ENCODE measurements at places on chromosomes 5 and 9.

GRCh38 chr5:175866377-175866907, 4.9 kb upstream of the CPLX2 start:
- DNase-seq: no peak

DNA sequence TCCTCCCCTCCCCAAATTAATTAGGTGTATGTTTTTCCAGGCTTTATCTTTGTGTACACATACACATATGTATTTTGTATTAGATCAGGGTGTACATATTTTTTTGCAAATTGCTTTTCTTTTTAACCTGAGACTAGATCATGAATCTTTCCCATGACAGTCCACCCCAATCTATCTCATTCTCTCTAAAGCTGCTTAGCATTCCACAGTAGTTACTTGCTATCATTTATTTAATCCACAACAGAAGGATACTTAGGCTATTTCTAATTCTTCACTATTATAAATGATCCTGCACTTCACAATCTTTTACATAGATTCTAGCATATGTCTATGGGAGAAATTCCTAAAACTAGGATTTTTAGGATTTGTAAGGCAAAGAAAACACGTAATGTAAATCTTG, 43.9 kb downstream of the SH3RF2 start:
- DNase-seq: no peak

GRCh38 chr5:42591015-42591414, 165.6 kb upstream of the CCDC152 start:
- DNase-seq: no peak

DNA sequence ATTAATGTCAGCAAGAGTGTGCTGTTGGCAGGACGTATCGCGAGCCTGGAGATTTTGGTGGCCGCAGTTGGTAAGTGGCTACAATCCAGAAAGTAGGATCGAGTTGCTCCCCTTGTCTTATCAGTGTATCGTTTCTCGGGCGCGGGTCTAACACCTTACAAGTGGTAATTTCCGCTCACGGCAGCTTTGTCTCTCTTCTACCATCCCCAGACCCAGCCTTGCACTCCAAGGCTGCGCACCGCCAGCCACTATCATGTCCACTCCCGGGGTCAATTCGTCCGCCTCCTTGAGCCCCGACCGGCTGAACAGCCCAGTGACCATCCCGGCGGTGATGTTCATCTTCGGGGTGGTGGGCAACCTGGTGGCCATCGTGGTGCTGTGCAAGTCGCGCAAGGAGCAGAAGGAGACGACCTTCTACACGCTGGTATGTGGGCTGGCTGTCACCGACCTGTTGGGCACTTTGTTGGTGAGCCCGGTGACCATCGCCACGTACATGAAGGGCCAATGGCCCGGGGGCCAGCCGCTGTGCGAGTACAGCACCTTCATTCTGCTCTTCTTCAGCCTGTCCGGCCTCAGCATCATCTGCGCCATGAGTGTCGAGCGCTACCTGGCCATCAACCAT, 1.1 kb downstream of the PTGER4 start:
- peak; percentile 30 for DNase-seq

DNA sequence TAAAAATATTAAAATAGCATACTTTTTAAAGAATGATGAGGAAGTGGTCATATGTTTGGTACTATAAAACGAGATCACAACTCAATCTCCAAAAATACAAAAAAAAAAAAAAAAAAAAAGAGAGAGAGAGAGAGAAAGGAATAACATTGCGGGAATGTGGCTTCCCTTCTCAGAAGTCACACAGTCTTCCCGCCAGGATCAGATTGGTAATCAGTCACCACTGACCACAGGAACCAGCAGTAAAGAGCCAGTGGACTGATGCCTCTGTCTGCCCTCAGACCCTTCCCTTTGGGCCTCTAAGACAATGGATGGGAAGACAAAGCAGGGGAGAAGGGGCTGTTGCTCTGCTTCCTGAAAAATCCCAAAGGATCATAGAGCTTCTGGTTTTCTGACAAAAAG, 104.9 kb downstream of the KLHL3 start:
- no peak for DNase-seq

DNA sequence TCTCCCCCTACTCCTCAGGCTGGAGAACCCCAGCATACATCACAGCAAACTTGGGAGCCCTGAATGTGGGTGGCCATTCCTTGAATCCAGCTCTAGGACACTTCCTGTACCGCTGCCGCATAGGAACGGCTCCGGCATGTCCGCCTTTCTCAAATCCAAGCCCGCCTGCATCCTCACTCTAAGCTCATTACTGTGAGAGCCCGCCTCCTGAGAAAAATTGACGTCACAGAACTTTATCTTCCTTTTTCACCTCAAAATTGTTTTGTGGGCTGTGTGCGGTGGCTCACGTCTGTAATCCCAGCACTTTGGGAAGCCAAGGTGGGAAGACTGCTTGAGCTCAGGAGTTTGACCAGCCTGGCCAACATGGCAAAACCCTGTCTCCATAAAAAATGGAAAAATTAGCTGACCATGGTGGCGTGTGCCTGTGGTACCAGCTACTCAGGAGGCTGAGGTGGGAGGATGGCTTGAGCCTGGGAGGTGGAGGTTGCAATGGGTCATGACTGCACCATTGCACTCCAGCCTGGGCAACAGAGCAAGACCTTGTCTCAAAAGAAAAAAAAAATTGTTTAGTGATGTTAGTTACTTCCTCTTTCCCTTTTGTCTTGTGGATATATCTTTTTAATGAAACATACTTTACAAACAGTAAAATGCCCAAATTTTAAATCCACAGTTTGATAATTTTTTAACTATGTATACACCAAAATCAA, 22.8 kb downstream of the RNF44 start:
- DNase-seq: no peak

GRCh38 chr5:160134332-160134731, 15.1 kb upstream of the PWWP2A start:
- DNase-seq: no peak

- no peak for DNase-seq
Observed at GRCh38 chr5:1431021-1431811, 14.0 kb downstream of the SLC6A3 start.

- no peak for DNase-seq
Observed at GRCh38 chr5:135628771-135629563, 50.2 kb upstream of the CXCL14 start.

DNA sequence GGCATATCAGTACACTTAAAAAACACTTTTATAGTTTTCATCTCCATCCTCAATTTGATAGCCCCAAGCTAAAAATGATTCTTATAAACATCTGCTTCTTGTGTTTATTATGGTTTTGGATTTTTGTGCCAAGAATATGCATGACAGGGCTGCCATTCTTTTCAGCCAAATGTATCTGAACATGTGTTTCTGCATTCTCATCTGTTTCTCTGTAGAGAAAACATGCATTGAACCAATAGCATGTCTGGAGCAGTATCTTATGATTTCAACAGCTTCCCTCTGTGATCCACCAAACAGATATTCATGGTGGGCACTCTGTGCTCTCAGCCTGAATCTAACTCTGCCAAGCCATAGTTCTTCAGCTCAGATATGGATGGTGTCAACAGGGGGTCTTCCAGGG, 99.3 kb upstream of the ERCC6L2 start:
- no peak for DNase-seq

DNA sequence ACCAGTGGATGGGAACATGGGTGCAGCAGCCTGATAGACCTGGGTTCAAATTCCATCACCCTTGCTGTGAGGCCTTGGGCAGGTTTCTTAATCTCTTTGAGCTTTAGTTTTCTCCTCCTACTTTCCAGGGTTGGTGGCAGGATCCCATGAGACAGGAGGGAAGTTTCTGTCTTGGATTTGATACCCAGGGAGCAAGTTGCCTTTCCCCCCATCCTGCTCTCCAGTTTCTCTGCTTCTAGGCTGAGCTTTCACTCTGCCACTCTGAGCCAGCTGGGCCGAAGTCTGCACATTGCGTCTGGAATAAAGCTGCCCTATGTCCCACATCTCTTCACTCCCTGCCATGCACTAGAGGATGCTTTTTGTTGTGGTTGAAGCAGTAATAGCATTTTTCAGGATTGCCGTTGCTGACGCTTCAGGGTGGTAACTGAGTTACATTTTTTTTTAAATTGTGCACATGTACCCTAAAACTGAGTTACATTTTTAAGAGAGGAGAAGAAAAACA, 40.5 kb upstream of the ANGPTL2 start:
- DNase-seq: no peak

- no peak for DNase-seq
Observed at GRCh38 chr5:82717738-82718137, 359.5 kb downstream of the TMEM167A start.

DNA sequence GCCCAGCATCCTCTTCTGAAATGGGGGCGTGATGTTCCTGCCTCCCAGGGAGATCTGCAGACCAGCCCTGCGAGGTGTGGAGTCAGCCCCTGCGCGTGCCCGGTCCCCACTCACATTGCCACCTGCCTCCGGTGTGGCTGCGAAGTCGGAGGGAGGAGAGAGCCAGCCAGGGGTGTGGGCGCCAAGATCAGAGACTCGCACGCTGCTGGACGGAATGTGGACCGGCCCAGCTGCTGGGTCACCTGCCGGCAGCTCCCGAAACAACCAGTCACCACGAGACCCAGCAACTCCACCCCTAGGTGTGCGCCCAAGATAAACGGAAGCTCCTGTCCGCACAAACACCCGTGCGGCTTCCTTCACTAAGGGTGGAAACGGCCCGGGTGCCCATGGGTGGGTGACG, 51.1 kb upstream of the EGFL7 start:
- DNase-seq: no peak

DNA sequence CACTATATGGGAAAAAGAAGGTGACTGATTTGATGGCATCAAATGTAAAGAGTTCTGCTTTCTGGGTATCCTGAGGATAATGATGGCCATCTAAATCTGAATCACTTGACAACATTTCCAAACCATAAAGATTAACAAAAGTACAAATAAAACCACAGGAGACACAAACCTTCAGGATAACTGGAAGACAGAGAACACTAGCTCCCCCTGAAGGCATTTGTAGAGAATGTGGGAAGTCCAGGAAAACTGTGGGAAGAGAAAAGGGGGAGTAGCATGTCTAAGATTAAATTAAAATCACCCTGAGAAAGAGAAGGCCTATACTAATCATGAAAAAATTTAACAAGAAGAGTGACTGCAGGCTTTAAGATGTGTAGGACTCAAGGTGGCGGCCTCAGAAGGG, 116.2 kb downstream of the PRELID2 start:
- no peak for DNase-seq

DNA sequence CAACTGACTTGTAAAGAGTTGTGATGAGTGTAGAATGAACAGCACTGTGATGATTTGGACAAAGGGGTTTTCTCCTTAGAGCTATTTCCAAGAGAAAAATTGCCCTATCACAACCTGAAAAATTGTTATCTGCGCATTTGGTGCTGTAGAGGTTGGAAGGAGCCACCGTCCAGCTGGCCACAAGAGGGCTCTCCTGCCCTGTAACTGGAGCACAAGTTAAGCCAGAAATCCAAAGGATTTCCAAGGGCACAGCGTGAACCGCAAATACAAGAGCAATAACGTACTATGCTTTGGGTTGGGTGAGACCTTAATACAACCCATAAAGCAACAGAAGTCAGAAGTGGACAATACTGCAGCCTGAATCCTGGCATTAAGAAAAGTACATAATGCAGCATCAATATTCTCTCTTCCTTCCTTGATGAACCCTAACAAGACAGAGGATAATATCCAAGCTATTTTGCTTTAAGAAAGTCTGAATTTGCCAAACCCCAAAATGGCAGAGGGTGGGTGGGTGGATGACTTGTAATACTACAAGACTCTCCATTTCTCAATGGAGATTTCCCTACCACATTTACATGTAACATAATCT, 56.8 kb upstream of the SMIM32 start:
- no peak for DNase-seq

GRCh38 chr5:35041261-35041660, 6.5 kb downstream of the AGXT2 start:
- no peak for DNase-seq

GRCh38 chr9:89811356-89811755, 206.5 kb downstream of the GADD45G start:
- no peak for DNase-seq

DNA sequence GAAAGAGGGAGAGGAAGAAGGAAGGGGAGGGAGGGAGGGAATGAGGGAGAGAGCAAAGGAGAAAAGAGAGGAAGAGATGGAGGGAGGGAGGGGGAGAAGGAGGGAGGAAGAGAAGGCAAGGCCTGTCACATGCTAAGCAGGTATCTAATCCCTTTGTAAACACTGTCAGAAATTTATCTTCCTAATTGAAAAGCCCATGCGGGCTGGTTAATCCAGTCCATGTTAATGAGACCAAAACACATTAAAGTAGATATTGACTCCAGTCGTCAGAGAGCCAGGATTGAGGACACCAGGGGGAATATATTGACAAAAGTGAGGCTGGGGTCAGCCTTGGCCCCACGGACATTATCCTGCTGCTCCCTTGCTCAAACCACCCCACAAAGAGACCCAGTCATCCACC, 37.4 kb upstream of the ALDH1B1 start:
- no peak for DNase-seq

- no peak for DNase-seq
Observed at GRCh38 chr9:128911529-128912035, 9.2 kb upstream of the PHYHD1 start.

DNA sequence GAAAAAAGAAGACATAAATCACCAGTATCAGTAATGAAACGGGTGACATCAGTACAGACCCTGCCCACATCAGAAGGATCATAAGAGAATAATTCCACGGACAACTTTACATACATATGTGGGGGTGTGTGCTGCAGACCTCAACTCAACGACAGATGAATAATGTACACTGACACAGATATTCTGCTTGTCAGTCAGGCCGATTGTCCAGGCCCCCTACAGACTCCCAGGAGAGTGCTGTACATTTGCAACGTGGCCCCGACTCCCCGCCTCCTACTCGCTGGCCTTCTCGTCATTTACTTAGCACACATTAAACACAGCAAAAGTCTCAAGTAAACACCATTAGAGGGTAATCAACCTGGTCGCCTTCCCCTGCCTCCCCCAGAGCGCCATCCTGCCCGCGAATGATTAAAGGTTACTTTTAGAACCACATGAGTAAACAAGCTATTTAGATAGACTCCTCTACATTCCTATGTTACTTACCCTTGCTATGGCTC, 3.5 kb upstream of the TMED9 start:
- DNase-seq: no peak

- no peak for DNase-seq
Observed at GRCh38 chr9:111068771-111069170, 30.5 kb upstream of the LPAR1 start.

DNA sequence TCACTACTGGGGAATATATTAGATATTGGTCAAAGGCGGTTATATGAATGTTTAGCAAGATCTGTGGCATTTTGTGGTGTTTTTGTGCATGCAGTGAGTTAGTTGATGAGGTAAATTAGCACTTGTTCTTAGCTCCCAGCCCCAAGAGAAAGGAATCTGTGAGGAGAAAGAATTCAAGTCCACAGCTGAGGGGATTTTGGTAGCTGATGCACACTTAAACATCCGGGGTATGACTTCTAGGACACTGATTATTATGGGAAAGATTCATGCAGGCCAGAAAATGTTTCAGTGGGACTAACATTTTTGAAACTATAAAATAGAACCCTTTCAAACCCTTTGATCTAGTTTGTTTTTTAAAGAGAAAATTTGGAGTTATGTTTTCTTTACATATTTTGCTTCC, 118.2 kb upstream of the RPS23 start:
- DNase-seq: no peak

DNA sequence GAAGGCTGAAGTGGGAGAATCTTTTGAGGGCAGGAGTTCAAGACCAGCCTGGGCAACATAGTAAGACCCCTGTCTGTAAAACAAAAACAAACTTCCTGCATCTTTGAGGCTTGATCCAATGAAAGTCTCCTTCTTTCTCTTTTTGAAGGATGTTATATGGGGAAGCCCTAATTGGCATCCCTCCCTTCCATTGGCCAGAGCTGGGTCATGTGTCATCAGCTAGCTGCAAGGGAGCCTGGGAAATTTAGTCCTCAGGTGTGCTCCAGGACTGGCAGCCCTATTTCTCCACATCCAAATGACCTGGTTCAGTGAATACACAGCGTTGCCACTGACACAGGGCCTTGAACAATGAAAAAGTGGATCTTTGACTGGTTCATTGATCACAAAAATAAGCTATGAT, 9.0 kb upstream of the IER5L start:
- no peak for DNase-seq

Data from T follicular helper cell (primary cell).